ENCODE measurements at places on chromosomes 11 and 22.
A peak's percentile ranks its signal among the peaks of the same experiment; 100 is the strongest.

DNA sequence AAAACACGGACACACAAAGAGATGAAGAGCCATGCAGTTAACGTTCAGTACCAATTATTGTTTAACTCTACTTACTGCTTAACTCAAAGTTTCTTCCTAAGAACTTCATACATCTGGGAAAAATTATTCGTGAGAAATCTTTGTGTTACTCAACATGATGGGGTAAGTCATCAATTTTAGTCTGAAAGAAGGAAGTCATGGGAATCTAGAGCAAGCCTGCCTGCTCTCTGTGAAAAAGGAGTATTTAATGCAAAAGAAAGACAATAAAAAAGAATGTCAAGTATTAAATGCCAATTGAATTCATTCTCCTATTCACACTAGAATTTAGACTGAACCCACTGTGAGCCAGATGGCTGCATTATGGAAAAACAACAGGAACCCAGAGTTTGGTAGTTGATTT, 16.0 kb downstream of the TMEM123 start:
- DNase-seq = no peak

DNA sequence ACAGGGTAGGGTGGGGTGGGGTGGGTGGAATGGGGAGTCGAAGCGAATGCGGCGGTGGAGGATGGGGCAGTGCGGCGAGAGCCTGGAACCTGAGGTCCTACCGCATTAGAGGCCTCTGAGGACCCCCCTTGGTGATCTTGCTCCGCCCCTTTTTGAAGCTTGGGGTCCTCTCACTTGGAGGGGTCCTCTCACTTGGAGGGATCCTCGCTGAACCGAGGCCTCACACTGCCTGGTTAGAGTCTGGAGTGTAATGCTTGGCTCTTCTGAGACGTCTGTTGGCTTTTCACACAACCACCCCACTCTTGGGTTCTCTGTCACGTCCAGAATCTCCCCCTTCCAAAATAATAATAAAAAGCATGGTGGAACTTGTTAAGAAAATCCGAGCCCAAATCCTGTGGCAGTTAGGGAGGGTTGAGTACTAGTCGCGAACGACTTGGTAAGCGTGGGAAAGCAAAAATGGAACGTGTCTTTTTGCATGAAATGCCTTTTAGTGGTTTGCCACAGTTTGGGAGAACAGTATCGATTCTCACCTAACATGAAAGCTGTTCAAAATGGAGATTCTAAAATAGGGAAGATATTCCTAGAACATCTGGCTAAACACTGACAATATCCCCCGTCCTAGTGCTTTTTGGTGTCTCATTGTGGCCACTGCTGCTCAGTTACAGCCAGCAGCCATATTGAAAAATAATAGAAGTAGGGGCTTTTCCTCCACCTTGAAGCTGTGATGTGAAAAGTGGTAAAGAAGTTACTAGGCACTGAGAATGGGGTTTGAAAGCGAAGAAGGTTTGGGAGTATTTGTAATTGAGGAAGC, 822 bp downstream of the RBX1 start:
- no peak for DNase-seq

GRCh38 chr11:33358150-33358831, 101.1 kb downstream of the HIPK3 start:
- no peak for DNase-seq

- DNase-seq = no peak
Observed at GRCh38 chr11:79794484-79795393, 353.9 kb upstream of the TENM4 start.

DNA sequence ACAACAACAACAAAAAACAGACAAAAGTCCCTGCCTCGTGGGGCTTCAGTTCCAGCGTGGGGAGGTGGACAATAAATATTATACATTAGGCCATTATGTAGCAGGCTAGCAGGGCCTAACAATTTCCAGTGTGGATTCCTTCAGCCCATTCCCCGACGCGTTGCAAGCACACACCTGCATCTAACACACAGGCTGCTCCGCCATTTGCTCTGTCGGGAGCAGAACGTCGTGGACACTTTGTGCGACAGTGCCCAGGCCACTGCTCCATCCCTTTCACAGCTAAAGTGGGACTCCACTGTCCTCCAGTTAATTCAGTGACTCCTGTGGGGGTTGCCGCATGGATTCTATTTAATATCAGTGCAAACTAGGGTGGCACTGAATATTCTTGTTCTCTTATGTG, 10.9 kb upstream of the FGF3 start:
- DNase-seq = no peak

DNA sequence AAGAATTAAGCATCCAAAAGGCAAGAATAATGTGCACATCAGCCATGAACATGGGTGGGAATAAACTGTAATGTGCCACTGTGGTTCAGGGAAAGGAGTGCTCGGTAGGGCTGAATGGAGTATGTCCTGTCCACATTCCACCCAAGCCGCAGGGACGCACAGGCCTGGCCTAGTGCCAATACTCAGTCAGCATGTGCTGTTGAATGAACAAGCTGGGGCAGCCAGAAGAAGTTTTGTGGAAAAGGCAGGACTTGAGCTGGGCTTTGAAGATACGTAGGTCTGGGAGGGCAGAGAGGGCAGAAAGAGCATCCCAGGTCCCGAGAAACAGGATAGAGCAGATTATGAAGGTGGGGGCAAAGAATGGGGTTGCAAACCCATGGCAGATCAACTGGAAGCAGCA, 60.0 kb upstream of the PLET1 start:
- no peak for DNase-seq

GRCh38 chr11:61715867-61716266, 35.7 kb downstream of the DAGLA start:
- no peak for DNase-seq

DNA sequence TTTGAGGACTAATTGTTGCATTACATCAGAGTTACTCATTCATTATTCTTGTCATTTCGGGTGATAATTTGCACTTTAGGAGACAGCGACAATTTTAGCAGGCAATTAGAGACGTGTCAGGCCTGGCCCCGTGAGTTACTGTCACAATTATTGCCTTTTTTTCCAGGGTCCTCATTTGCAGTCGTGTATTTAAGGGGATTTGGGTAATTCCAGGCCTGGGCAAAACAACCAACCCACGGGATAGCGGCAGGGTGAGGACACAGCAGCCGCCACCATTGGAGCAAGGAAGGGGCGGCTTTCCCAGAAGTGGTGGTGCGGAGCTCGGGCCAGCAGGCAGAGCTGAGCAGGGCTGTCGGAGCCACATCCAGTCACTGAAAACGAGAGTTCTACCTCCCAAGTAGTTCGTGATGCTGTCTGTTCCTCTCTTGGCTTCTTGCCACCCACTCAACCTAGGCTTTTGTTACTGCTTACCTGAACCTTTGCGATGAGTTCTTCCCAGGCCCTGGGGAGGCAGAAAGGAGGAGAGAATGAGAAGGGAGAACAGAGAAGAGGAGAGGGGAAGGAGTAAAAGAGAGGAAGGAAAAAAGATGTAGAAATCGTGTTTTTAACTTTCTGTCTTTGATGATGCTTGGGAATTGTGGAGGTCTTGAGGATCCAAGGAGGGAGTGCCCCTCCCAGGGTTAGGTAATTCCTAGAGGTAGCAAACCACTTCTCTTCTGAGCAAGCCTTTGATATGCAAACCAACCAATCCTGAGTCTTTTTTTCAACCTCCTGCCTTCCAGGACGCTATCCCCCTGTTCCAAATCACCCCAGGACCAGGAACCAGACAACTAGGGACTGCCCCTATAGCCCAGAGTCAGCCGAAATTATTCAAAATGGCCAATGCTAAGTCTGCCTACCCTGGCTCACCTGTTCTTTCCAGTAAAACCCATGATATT, 236.1 kb downstream of the MIAT start:
- DNase-seq = no peak

GRCh38 chr11:117807482-117808327, 10.7 kb upstream of the DSCAML1 start:
- peak; percentile 94 for DNase-seq

GRCh38 chr11:92707173-92707619, 262.3 kb upstream of the MTNR1B start:
- DNase-seq = no peak

GRCh38 chr11:15668718-15669117, 554.0 kb downstream of the INSC start:
- DNase-seq = no peak

- no peak for DNase-seq
Observed at GRCh38 chr11:66361502-66361941, 10.0 kb downstream of the SLC29A2 start.

- peak; percentile 77 for DNase-seq
Observed at GRCh38 chr22:17773606-17774205, 563 bp downstream of the BID start.

DNA sequence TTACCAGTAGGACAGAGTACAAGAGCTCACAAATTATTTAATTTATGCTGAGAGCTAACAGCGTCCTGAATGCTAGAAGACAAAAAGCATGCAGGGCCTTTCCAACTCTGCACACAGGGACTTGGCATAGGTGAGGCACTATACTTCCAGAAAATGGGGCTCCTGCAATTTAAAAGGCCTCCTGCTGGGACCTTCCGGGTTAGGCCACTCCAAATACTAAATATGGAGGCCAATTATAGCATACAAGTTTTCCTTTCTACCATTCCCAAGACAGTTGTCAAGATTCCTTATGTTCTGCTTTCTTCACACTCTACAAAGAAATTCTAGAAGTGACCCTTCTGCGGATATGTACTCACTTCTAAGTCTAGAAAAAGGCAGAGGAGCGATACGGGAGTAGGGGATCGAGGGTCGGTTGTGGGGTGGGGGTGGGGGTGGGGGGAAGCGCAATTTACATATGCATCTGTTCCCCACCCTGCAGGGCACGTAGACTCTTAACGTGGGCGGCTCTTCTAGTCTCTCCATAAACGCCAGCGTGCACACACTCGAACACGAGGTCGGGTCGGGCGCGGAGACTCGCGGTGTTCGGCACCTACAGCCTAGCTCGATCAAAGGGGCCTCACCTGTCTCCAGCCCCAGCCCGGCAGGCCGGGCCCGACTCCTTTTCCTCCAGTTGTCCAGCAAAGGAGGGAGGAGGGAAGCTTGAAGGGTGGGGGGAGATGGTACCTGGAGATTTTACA, 728 bp downstream of the DCUN1D5 start:
- peak; percentile 69 for DNase-seq

GRCh38 chr11:15217416-15217815, 102.7 kb downstream of the INSC start:
- no peak for DNase-seq

DNA sequence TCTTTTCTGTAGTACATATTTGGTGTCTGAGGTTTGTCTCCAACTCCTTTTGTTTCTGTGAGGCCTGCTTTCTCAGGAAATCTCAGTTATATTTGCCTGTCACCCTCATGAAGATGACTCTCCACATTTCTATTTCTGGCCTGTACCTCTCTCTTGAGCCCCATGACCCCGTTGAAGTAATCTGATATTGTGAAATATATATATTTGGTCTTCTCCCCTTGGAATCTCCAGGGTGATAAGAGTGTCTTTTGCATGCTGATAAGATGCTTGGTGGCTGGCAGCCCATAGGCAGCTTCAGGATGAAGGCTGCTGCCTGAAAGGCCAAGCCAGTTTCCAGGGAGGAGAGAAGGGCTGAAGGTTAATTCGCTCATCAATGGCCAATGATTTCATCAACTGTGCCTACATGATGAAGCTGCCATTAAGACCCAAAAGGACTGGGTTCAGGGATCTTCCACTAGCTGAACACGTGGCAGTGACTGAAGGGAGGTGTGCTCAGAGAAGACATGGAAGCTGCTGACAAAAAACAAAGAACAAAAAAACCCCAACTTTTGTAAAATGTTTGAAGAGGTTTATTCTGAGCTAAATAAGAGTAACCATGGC, 67.4 kb downstream of the MICAL2 start:
- peak; percentile 22 for DNase-seq

DNA sequence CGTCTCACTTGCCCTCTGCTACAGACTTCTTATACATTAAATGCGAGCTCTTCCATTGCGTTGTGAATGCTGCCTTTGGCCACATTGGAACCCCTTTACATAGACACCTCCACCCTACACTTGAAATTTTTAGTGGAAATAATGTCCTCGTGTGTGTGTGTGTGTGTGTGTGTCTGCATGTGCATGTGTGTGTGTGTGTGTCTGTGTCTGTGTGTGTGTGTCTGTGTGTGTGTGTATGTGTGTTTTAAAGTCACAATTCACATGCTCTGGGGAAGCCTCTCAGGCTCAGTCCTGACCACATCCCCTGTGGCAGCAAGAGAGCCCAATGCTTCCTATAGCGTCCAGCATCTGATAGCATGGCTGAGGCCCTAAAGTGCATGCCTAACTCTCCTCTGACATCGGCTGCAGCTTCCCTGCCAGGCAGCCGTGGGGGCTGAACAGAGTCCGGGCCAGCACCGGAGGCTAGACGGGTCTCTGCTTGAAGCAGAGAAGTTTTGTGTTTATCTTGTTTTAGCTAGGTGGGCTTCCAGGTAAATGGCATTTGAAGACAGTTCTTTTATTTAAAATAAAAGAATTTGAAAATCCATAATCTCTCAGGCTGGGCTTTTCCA, 64.5 kb upstream of the EMID1 start:
- no peak for DNase-seq

DNA sequence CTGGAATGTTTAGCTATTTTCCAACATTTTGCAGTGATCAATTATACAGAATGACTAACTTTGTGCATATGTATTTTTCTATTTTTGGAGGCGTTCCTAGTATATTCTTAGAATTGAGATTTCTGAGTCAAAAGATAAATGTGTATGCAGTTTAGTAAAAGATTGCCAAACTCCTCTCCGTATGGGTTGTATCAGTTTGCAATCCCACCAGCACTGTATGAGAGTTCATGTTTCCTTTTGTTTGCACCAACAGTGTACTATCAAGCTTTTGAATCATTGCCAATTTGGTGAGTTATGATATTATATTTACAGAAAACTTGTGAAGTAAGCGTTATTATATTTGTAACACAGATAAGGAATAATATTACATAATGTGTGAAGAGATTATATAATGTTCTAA, 658.7 kb downstream of the JRKL start:
- DNase-seq = no peak

DNA sequence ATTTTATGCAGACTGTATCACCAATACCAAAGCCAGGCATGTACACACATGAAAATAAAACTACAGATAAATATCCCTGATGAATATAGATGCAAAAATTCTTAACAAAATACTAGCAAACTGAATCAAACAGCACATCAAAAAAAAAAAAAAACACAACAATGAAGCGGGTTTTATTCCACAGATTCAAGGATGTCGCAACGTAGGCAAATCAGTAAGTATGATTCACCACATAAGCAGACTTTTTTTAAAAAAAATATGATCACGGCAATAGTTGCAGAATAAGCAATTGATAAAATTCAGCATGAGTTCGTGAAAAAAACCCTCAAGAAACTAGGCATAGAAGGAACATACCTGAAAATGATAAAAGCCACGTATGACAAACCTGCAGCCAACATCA, 21.3 kb downstream of the OR51F1 start:
- DNase-seq = no peak

Data from stimulated activated CD8-positive, alpha-beta memory T cell treated with anti-CD3 and anti-CD28 coated beads, Interleukin-4, amount 100 ng/mL, for 48 hours (primary cell).